Right hindlimb (tissue), 1 donor: ENCODE measurements at places on chromosomes 1 and 21.
A peak's percentile ranks its signal among the peaks of the same experiment; 100 is the strongest.

DNA sequence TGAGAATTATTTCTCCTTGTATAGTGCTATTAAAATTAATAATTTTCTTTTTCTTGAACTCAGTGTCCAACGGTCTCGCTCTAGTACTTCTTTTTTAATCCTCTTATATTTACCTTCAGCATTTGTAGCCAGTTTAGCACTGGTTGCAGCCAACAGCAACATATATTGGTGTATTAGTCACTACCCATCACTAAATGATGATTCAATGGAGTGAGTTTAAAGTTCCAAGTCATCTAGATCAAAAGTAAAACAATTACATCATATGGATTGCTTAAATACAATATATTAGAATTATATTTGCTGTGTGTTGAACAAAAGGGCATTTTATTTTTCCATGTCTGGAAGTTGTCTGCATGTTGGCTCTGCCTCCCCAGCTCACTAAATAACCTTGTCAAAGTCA lies 591.8 kb downstream of the ADGRL2 start:
- no peak for DNase-seq

- no peak for DNase-seq
These were observed 94.3 kb upstream of the CD55 start for GRCh38 chr1:207227131-207227630.

GRCh38 chr1:111441573-111442192 lies 7.4 kb downstream of the WDR77 start:
- no peak for DNase-seq

GRCh38 chr1:87820668-87821334 lies 492.1 kb downstream of the LMO4 start:
- DNase-seq = no peak

DNA sequence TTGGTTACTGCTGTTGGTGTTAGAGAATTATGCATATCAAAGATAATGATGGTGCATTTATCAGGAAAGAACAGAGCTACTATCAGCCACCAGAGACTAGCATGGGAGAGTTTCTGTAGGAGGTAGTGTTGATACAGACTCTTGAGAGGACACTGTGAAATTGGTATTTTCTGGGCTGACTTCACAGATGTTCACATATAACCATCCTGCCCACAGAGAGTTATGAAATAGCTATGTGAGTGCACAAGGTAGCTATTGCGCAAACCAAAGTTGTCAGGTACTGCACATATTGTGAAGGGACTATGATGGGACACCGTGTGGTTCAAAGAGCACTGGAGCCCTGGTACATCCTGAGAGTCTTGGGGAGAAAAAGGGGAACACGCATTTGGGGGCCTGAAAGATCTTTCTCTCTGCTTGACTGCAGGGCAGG lies 1.4 kb upstream of the TLCD4 start:
- no peak for DNase-seq

DNA sequence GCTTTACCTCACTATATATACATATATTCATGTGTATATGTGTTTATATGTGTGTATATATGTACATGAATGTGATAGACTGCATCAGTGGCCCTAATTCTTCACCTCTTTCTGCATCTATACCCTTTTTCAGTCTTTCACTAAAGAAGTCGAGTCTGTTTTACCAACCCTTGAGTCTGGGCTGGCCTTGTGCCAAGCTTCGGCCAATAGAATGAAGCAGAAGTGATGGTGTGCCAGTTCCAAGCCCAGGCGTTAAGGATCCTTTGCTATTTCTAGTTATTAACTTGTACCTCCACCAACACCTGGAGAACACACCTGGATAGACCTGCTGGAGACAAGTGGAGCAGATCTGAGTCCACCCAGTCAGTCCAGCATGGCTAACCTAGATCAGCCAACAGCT lies 61.6 kb upstream of the PPM1J start:
- DNase-seq = no peak

DNA sequence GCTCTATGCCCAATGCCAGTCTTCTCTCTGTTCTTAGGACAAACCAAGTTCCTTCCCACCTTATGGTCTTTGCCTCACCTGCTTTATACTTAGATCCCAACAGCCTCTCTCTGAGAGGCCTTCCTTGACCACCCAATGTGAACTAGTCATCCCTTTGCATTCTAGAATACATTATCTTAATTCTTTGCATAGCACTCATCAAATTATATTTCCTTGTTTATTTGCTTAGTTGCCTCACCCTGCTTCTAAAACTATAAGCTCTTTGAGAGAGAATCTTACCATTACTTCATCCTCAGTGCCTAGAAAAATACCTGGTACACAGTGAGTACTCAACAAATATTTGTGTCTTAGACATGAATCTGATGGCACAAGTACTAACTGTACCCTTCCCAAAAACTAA lies 8.0 kb downstream of the PIGP start:
- DNase-seq = no peak

DNA sequence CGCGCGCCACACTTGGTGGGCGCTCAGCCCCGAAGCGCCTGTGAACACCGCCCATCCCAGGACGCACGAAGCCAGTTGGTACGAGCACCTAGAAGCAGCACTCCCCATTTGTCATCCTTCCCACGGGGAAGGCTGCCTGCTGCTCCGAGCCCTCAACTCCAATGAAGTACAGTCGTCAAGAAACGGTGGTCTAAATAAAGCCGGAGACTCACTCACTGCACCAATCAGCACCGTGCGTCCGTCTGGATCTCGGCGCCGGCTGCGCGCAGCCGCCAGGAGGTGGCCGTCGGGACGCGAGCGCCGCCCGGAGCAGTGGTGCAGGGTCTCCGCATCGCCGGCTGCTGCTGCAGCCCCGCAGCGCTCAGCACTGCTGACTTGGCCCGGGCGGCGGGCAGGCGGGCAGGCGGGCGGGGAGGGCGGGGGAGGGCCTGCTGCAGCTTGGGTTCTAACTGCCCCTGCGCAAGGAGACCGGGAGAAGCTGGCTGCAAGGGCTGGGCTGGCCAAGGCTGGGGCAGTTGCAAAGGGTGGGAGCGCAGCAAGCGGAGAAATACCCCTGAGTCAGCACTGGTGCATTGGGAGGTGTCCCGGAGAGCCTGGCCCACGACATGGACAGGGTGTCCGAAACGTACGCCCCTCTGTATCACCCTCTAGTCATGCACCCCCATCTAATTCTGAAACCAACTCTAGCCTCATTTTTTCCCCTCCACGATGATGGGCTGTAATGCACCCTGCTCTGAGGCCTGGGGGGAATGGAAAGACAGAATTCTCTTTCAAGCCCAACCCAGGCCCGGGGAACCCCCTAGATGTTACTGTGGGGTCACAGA lies 35.8 kb upstream of the H6PD start:
- DNase-seq = peak; percentile 57

- peak; percentile 81 for DNase-seq
These were observed at the start of gene RASAL2 for GRCh38 chr1:178093951-178094738. Gene RASAL2, plus strand, starts transcription at chr1:178094104. Its CDS starts 389 bp downstream, at chr1:178094493.

GRCh38 chr21:32770871-32771523 lies 558 bp downstream of the PAXBP1 start:
- peak; percentile 73 for DNase-seq

DNA sequence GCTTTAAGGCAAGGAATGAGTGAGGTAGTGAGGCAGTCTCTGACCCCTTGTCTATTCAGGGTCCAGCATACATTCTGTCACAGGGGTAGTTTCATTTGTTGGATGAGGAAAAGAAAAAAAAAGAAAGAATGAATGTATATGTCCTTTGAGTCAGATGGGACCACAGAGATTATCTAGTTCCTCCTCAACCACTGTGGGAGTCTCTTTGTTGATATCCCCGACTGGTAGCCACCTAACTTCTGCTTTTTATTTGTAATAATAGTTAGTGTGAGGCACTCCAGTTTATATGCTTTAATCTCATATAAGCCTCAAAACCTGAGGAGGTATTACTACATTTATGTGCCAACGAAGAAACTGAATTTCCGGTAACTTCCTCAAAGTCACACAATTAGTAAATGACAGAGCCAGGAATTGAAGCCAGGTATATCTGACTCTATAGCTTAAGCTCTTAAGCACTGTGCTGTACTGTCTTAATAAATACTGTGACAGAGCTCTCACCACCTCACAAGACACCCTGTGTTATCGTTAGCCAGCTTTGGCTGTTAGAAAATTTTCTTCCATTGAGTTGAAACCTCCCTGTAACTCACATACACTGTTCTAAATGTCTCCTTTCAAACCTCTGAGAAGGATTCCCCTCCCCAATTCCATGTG lies 82.2 kb downstream of the MDM4 start:
- DNase-seq = no peak

GRCh38 chr1:14282707-14283106 lies 315.8 kb upstream of the KAZN start:
- DNase-seq = no peak

GRCh38 chr1:51086496-51087271 lies 15.3 kb upstream of the C1orf185 start:
- no peak for DNase-seq

GRCh38 chr1:109256085-109256484 lies 6.7 kb downstream of the CELSR2 start:
- DNase-seq = no peak

DNA sequence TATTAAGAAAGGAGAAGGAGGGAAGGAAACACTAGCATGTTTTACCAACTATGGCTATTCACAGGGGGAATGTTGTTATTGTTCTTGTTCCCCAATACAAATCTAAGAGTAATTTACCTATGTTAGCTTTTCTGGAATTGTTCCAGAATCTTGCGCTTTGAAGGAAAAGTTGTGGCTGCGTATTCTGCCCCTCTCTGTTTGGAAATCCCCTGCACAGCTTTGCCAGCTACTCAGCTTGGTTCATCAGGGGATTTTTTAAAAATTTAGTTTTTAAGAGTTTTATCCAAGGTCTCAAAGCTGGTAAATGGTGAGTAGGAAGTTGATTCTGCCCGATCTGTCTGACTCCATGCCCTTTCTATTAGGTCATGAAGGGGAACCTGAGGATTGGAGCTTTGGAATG lies 9.5 kb upstream of the IRF6 start:
- DNase-seq = no peak

DNA sequence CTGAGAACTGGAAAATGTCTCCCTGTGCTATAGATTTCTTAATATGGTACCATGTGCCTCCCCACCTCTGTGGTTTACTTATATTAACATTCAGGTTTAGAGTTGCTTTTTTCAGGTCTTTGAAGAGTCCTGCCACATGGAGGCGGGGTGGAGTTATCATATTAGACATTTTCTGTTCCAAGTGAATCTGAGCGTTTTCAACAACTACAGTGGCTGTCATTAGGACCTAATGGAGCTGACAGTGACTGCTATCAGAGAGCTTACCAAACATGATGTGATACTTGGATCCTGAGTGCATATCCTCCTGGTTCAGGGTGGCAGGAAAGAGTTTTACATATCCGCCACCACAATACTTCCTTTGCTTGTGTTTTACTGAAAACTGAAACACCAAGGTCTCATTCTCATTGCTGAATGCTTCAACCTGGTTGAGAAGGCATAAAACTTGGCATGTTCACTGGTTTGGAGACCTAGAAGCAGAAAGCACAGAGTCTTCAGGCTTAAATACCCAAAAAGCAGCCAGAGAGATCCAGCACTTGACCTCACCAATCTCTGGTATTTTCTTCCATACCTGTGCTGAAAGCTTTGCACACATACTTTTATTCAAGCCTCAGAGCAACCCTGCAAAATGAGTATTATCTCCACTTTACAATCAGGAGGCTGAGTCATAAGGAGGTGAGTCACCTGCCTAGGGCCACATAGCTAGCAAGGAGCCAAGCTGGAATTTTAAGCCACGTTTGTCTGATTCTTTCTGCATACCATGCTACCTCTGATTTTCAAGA lies 47.4 kb upstream of the OSBPL9 start:
- no peak for DNase-seq

GRCh38 chr1:40384887-40385286 lies 11.4 kb downstream of the SMAP2 start:
- DNase-seq = no peak

DNA sequence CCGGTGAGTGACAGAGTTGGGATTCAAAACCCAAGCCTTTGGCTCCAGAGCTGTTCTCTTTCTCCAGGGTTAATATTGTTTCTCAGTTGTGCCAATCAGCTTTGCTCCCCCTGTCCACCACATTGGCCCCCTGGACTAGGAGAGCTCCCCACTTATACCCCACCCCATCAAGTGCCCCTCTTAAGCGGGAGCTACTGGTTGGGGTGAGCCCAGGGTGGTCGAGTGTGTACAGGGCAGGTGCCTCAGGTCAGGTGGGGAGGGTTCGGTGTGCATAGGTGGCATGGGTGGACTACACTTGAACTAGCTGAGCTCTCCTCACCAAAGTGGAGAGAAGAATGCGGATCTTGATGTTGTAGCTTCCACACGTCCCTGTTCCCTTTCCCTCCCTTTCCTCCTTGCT lies 14.2 kb downstream of the KCNA2 start:
- DNase-seq = no peak

GRCh38 chr21:39156024-39156423 lies 27.2 kb downstream of the PSMG1 start:
- DNase-seq = no peak

DNA sequence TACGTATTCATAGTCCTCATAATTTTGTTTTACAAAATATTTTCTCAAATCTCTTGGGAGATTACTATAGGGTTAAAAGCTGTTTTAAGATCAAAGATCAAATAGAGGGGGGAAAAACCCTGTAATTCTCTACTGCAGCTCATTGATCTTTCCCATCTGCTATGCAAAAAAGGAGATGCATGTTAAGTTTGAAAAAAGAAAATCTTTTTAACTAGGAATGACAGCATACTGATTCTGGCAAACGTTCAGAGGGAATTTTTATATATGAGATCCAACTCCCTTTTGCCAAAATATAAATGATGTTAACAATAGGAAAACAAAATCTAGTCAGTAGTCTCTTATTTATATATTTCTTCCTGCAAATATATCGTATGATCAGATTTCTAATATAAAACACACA lies 69.1 kb downstream of the SMYD3 start:
- no peak for DNase-seq

- DNase-seq = no peak
These were observed 89.8 kb downstream of the ADSS2 start for GRCh38 chr1:244361764-244362473.

DNA sequence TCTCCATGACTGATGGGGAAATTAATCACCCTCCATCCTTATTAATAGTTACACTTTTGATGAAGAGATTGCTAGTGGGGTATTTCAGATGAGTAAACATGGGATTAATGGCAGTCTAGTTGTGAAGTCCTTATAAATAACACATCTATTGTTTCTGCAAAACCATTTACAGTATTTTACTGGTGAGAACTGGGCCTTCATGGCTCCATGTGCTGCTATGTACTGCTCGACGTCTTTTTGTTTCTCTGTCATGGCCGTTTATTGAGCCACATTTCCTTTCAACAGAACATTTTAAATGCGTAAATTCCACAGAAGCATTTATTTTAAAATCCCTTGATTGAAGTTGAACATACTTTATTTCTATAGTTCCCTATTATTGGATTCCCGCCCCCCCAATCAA lies 34.5 kb downstream of the SPEN start:
- no peak for DNase-seq

- no peak for DNase-seq
These were observed 123.9 kb upstream of the PPP2R5A start for GRCh38 chr1:212161231-212161781.

- DNase-seq = no peak
These were observed 296.8 kb downstream of the TPR start for GRCh38 chr1:186078245-186078644.

GRCh38 chr1:25580927-25581326 lies 35.7 kb upstream of the MAN1C1 start:
- DNase-seq = no peak
